Stimulated activated CD8-positive, alpha-beta memory T cell treated with anti-CD3 and anti-CD28 coated beads, Interleukin-2, amount 100 ng/mL, for 48 hours (primary cell): ENCODE measurements at places on chromosomes 7 and 10.

DNA sequence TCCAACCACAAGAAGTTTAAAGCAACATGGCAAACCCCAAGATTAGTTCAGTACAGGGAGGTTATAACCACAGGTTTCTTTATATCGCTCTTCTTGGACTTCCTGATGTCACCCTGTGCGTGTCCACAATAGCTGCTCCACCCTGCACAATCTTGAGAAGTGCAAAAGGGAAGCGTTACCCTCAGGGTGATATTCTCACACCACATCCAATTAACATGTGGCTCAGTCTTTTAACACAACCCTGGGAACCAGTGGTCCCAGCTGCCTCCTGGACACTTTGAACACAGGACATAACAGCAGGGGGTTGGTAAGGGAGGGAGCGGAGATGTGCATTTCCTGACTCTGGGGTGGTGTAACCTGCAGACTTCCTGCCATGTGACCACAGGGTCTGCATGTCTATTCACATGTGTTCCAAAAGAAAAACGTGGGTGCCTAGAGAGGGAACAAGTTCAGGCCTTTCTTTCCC, 64.6 kb downstream of the GSAP start:
- DNase-seq, result peak; percentile 23

DNA sequence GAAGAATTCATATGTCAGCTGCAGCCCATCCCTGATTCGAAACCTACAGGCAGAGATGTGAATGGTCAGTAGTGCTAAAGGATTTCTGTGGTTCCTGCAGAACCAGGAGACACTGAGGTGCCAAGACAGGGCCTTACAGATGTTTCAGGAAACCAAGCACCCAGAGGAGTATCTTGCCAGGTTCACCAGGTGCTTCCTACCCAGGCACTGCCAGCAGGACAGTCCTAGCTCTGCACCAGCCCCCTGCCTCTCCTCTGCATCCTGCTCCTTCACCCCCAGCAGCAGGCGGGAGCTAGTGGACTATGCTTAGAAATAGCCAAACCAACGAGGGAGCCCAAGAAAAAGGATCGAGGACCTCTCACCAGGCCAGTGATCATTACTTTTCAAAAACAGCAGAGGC, 4.2 kb upstream of the IKZF1 start:
- no peak for DNase-seq

GRCh38 chr7:101363196-101363733, 590 bp downstream of the COL26A1 start:
- DNase-seq, result no peak

DNA sequence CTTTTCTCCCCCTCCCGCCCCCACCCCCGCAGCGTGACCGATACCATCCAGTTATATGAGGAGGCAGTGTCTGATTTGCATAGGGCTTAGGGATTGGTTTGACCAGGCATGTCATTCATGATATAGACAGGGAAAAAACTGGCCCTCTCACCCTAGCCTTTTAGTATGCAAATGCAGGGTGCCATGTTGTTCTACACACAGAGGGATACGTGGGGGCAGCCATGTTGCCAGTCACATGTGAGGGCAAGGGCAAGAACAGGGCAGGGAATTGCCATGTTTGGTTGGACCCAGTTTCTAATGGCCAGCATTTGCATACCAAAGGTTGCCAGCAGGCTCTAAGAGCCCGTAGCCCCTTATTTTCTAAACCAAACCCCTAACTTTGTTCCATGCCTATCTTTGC, 552.1 kb downstream of the SORCS1 start:
- no peak for DNase-seq

- DNase-seq, result no peak
Measured at GRCh38 chr10:75695994-75696393, 264.6 kb downstream of the LRMDA start.

DNA sequence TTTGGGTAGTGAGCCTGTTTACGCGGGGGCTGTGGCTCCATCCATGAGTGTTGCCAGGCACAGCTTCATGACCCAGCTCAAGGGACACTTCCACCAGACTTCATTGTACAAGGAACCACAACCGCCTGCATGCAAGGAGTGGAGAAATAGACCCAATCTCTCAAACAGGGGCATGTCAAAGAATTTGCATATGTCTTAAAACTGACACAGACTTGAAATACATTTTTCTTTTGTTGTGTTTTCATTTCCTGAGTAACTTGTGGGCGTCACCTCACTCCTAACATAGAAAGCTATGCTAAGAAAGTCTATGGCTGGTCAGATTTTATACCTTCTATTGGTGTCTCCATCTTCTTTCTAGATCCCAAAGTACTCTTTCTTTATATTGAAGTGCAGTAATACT, 266.2 kb upstream of the RNF32 start:
- DNase-seq, result no peak

DNA sequence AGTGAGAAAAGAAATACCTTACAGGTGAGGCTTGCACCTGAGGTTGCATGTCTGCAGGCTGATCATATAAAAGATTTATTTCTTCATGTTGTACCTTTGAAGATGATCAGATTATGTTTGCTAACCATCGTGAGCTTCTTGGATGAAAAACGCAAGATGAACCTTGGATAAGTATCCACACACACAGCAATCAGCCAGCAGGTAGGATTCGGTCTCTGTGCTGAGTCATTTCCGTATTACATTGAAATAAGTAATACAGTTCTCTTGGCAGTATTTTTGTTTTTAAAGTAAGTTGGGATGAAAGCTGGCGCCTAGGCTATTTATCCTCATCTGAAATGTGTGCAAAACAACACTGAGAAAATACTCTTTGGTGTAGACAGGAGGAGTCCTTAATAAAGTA, 109.0 kb upstream of the PRKCQ start:
- DNase-seq, result no peak

- DNase-seq, result no peak
Measured at GRCh38 chr10:89389254-89389653, 3.2 kb upstream of the IFIT1 start.

GRCh38 chr10:112953174-112954159, 3.4 kb downstream of the TCF7L2 start:
- no peak for DNase-seq
